ENCODE measurements at places on chromosomes 1 and 21.

DNA sequence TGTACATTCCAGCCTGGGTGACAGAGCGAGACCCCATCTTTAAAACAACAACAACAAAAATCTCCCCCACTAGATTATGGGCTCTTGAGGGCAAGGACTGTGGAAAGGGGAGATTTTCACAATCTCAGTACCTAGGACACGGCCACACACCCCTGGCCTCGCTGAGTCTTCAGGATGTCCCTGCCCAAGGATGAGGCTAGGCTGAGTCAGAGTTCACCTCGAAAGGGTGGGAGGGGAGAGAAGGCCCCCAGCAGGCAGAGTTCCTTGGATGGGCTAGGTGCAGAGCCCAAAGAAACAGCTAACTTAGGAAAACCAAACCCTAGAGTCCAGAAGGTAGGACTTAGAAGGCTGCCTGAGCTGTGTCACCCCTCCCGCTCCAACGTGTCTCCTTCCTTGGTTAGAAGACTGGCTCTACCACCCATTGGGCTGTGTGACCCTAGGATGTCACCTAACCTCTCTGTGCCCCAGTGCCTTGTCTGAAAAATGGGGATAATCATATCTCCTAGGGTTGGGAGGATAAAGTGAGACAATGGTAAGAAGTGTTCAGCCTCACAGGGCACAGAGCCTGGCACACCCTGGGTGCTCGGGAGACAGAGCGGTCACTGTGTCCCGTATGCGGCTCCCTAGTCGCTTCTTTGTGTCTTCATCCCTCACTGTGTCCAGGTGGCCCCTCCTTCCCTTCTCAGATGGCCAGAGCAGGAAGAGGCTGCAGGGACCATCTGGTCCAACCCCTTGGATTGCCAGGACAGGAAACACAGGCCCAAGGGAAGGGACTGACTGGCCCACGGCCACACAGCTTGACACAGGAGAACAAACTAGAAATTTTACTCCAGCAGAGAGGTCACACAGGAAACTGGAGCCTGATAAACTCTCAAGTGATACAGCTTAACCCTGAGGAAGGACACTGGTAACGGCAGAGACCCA, 11.2 kb downstream of the TRIM62 start:
- DNase-seq = no peak

DNA sequence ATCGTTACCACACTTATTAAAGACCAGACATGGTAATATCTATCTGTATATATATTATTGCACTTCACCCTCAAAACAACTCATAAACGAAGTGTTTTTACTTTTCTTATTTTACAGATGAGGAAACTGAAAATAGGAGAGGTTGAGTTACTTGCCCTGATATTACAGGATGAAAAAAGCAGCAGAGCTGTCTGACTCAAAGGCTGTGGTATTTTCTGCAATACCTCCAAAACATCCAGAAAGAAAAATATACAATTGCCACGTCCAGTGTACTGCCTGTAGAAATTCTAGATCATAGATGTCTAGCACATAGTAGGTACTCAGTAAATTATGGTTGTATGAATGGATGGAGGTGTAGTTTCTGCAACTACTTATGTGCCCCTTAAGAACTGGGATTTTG, 5.2 kb upstream of the TARBP1 start:
- no peak for DNase-seq

DNA sequence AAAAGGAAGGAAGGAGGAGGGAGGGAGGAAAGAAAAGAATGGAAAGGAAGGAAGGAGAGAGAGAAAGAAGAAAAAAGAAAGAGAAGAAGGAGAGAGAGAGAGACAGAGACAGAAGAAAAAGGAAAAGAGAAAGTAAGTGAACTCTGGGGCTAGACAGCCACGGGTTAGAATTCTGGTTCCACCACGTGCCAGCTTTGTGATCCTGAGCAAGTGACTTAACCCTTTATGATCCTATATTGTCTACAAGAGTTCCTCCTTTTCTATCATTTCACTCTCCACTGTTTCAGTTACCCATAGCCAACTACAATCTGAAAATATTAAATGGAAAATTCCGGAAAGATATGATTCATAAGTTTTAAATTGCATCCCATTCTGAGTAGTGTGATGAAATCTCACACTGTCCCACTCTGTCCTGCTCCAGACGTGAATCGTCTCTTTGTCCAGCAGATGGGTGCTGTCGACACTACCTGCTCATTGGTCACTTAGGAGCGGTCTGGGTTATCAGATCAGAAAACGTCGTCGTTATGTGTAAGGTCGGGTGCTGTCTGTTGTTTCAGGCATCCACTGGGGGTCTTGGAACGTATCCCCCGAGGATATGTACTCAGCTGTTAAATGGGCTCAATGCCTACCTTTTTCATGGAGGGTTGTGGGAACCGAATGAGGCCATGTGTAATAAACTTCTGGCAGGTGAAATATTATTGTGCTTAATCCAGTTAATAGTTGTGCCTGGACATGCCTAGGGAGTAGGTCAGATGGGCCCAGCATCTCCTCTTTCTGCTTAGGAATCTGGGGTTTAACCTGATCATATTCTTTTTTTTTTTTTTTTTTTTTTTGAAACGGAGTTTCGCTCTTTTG, 19.1 kb downstream of the TMEM51 start:
- no peak for DNase-seq

DNA sequence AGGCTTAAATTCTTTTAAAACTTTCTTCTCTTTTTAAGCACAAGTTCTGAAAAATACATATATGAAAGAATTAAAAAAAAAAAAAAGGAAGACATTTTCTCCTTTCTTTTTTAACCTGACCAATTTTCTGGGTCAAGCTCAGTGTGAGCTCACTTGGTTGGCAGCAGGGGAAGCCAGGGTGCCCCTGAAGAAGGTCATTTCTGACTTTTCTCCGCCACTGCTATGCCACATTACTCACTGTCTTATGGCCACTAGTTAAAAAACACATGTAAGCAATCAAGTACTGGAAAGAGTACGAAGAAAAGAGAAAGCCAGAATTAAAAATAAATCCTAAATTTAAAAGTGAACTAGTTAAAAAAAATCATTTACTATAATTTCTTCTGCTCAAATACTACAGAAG, 275.0 kb downstream of the NEGR1 start:
- DNase-seq = no peak

DNA sequence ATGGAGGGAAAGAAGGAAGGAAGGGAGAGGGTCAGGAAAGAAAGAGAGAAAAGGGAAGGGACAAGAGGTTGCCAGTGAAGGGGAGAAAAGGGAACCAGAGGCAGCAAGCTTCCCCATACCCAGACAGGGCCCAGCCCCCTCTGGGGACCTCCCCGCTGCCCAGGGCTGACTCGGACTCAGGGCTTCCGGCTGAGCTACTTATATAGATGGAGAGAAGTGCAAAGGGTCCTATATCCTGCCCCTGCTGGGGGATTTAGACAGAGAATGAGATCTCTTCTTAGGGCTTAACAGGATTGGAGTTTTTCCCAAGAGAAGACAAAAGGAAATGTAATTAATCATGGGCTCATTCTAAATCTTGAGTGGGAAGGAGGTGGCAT, at the start of gene ETV3L:
Gene ETV3L (minus strand): TSS at position 176 of the 377 bp plus-strand sequence. CDS start 285 bp downstream, outside the sequence.
- no peak for DNase-seq

GRCh38 chr21:19076031-19076430, 672.4 kb upstream of the TMPRSS15 start:
- no peak for DNase-seq

DNA sequence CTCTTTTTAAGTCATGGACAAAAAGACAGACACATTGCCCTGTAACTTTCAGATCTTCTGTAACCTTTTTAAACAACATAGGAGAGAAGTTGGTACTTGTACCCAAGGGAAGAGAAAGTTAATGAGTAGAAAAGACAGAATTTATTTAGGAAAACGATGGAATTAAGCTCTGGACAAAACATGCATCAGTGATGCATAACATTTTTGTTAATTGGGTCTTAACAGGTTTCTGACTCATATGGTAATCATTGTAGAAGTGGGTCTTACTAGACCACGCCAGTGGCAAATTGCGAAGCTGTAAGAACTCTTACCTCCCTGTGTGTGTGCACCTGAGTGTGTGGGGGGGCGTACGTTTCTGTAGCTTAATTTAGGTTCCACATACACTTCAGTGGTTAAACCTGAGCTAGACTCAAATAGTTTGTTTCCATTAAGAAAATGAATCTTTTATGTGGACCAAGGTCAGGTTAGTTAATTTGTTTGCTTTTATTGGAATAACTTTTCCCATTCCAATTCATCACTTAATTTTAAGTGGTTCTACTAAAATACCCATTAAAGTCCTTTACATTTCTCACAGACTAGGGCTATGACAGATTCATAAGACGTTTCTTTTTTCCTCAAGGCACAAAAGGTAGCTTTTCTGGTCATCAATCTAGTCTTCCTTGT, 48.1 kb downstream of the NFIA start:
- no peak for DNase-seq
